Left ventricle myocardium inferior (tissue), 1 donor: ENCODE measurements at places on chromosomes 7 and 10.
A peak's percentile ranks its signal among the peaks of the same experiment; 100 is the strongest.

DNA sequence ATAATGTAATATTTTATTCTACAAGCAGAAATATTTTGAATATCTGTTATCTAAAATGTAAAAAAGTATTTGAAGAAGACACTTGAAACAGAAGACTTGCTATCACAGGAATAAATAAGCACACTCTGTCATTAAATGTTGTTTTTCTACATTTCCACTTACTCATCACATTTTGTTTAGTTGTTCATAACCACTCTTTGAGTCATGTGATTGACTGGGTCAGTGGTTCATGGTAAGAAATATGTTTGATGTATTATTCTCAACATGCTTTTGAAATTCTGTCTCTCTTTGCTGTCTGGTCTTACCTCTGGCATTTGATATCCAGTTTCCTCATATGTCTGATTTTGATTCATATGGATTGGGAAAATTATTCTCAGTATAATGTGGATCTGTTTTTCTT, 171.8 kb downstream of the SUGCT start:
- DNase-seq: no peak

DNA sequence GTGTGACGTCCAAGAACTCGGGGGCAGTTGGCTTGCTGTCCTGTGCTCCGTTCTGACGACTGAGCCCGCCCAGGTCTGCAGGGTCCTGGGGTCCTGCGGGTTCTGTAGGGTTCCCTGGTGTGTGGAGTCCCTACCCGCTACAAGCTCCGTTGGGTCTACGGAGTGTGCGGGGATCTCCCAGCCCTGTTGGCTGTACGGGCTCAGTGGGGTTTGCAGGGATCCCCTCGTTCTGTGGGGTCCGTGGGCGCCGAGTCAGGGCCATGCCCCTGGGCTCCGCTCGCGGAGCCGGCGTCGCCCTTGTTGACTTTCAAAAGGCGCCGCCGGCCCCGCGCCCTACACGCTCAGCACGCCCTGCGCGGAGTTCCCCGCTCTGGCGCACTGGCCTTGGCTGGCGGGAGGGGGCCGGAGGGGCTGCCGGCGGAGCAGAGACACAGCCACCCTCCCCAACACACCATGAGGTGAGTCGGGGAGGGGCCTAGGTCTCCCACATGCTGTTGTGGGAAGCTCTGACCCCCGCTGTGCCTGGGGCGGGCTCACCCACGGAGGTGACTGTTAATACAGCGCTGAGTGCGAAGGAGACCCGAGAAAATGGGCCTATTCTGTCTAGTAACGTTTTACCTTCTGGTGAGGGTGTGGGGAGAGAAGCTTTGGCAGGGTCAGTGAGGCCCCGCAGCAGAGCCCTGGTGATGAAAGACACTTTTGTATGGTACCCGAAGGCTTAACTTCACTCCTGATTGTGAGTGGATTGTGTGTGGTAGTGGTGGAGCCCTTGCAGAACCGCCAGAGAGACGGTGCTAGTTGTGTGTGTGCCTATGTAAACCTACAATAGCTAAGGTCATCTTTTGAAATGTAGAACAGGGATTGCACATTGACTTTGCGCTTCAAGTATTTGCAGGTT, 8.1 kb downstream of the TASOR2 start:
- peak; percentile 53 for DNase-seq

- no peak for DNase-seq
These were observed 16.7 kb upstream of the CCDC3 start for GRCh38 chr10:13018171-13018570.

DNA sequence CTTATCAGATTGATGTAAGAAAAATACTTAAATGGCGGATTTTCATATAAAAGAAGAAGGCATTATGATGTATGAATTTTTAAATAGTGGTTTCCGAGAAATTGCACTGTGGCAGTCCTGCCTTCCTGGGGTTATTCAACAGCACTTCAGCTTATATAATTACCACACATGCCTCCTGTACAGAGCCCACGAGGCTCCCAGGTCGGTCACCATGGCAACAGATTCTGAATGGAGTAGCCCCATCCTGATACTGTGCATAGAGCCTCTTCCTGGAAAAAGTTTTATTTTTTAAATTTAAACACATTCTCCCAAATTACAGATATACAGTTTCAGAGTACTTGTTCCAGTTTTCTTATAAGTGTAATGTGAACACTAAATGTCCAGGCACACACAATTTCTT, 15.9 kb upstream of the ASB4 start:
- no peak for DNase-seq

DNA sequence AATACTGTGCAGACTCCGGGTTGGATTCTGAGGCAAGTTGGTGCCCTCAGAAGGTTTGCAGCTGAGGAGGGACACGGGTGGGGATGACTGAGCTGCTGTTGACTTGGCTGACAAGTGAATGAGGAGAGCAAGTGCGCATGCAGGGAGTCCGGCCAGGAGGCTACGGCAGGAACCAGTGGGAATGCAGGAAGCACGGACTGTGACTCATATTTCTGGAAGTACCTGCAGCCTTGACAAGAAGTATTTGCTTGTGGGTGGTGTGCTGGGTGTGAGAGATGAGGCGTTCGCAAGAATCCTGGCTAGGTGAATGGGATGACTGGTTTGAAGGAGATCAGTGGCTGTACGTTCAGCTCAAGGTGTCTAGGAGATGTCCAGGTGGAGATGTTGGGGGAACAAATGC, 30.8 kb upstream of the FXYD4 start:
- no peak for DNase-seq

- DNase-seq: no peak
These were observed 98.2 kb downstream of the EXOC6 start for GRCh38 chr10:92946491-92946890.
